ENCODE measurements at places on chromosomes 3 and 15. TPM values are rescaled to one million over a fixed set of nuclear protein-coding genes. Genes with fewer than 3 reads are reported as not detected.

IL17RD gene
- total RNA-seq: 16.8 TPM

DNA sequence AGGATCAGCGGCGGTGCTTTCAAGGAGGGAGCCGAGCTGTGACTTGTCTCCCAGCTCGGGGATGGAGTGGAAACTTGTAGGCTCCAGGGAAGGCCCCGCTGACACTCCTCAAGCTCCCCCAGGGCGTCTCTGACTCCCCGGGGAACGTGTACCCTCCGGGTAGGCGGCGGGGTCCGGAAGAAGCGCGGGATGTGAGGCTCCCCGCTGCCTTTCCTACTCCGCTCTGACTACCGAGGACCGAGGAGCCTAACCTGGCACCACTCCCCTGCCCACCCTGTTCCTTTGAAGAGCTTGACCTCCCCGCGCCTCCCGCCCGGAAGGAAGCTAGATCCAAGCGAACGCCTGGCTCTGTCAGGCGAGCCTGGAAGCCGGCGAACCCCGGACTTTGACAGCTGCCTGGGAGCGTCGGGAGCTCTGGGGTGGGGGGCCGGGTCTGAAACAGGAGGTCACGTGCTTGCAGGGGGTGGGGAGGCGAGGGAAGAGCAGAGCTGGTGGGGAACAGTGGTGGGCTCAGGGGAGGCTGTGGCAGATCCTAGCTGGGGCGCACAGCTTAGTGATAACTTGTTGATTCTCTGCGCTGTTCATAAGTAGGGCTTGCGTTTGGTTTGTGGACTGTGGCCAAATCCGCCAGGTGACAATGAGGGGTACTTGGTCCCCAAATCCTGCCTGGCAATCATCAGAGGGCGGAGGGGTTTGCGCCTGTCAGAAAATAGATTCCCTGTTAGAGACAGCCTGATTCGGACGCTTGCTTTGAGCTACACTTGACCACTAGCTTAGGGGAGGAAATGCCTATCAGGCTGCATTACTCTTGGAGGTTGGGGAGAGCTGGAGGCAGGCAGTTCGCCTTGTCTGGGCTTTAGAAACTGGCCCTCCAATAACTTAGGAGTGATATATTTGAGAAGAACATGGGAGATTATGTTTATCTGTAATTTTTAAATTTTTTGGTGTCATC lies 1.2 kb downstream of the CLSTN2 start:
- H3K27me3 ChIP-seq: peaks cover 14% of the 10 kb centered on the region
- peak; percentile 72 for DNase-seq
- peaks cover 24% of the 10 kb centered on the region for H3K4me1 ChIP-seq
- H3K27ac ChIP-seq: no peak overlapping the region
- H3K4me3 ChIP-seq: peak overlapping the region; percentile 51

DNA sequence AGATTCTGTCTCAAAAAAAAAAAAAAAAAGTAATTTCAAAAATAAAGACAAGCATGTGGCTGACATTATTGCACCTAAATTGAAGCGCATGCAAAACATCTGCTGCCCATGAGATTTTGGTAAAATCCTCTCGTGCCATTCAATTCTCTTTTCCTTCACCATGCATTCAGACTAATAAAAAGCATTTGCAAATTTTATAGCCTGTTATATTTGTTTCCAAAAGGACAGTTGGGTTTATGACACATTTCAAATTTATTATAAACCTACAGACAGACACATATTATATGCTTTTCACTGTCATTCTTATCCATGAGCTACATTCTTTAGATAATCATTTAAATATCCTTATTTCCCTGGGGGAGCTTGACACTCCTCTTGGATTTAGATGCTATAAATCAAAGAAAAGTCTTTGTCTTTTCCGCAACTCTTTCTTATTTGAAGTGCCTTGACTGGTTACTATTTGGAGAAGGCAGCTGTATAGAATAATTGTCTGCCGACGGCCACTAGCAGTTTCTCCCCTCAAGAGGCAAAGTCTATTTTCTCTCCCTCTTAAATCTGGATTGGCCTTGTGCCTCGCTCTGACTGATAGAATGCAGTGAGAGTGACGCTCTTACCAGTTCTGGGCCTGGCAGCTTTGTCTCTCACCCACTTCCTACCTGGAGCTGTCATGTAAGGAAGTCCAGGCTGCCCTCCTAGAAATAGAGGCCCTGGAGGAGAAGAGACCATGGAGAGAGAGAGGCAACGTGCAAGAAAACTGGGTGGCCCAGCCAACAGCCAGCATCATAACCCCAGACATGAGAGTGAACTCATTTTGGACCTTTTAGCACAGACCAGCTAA lies 6.8 kb upstream of the LRIG1 start:
- no peaks in the 10 kb centered on the region for H3K4me1 ChIP-seq
- no peaks in the 10 kb centered on the region for H3K36me3 ChIP-seq
- H3K4me3 ChIP-seq: no peak overlapping the region
- DNase-seq: no peak

SETMAR gene
- total RNA-seq: 15.3 TPM

DNA sequence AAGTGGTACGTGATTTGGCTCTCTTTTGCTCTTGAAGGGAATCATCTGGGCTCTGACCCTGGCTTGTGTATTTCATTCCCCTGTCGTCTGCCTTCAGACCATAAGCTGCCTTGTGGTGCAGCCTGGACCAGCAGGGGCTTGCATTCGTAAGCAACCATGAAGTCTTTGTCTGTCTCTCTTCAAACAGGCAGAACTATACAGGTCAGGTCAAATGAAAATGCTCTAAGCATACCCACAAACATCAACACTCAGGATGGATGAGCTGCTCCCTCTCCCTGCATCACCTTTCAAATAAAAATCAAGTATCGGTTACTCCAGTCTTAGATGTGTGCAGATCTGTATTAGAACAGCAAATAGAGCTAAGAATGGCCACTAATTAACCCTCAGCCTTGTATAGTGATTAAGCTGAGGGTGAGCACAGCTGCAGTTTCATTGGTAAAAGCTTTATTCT lies 268.6 kb upstream of the UBE2E1 start:
- no peaks in the 10 kb centered on the region for H3K36me3 ChIP-seq
- H3K27ac ChIP-seq: no peak overlapping the region
- DNase-seq: no peak
- H3K4me1 ChIP-seq: no peaks in the 10 kb centered on the region

DNA sequence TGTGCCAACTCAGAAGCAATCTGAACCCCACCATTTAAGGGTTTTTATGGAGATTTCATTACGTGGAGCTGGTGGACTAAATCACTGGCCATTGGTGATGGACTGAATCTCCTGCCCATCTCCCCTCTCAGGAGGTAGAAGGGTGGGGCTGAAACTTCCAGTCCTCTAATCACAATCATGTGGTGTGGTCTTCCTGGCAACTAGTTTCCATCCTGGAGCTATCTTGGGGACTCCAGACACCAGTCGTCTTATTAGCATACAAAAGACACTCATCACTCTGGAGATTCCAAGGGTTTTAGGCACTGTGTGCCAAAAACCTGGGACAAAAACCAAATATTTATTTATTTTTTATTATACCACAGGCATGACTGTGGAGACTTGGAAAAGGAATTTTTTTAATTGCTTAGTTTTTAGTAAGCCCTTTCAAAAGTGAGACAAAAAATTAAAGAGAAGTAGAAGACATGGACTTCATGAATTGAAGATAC lies 203.6 kb downstream of the WNT5A start:
- no peaks in the 10 kb centered on the region for H3K27me3 ChIP-seq
- no peak for DNase-seq
- H3K27ac ChIP-seq: no peak overlapping the region
- H3K36me3 ChIP-seq: no peaks in the 10 kb centered on the region
- no peaks in the 10 kb centered on the region for H3K4me1 ChIP-seq

GRCh38 chr15:67017311-67017710 lies 48.1 kb upstream of the SMAD3 start:
- H3K36me3 ChIP-seq: no peaks in the 10 kb centered on the region
- H3K4me1 ChIP-seq: no peaks in the 10 kb centered on the region
- H3K27me3 ChIP-seq: no peaks in the 10 kb centered on the region
- H3K4me3 ChIP-seq: no peak overlapping the region

CCDC39 gene
- 0.16 TPM for total RNA-seq

DNA sequence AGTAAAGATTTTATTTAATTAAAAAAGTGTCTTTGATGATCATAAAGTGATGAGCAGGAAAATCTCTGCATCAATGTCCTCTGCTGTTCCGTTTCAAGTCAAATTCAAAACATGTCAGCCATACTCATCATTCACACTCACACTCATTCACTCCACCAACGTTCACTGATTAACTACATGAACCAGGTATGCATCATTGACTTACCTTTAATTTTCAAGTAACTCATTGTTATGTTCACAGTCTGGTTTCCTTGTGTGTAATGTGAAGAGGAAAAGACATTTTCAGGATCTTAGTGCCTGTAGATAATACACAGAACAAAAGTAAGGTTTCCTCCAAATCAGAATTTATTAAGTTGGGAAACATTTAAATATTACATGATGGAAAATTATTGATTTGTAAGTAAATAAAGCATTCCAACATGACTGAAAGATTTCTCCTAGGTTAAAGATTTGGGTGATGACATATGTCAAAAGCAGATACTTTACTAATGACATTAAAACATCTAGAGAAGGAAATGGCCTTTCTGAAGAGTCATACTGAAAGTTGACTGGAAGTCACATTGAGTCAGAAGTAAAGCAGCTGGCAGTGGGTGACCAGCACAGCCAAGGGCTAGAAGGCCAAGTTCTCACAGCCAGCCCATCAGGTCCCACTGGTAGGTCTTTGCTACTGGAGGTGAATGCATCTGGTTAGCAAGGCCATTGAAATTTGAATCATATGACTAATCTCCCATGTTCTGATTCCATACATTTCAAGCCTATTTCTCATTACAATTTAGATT lies 251.9 kb downstream of the CDIN1 start:
- no peak for DNase-seq
- no peaks in the 10 kb centered on the region for H3K36me3 ChIP-seq
- H3K4me1 ChIP-seq: no peaks in the 10 kb centered on the region

DNA sequence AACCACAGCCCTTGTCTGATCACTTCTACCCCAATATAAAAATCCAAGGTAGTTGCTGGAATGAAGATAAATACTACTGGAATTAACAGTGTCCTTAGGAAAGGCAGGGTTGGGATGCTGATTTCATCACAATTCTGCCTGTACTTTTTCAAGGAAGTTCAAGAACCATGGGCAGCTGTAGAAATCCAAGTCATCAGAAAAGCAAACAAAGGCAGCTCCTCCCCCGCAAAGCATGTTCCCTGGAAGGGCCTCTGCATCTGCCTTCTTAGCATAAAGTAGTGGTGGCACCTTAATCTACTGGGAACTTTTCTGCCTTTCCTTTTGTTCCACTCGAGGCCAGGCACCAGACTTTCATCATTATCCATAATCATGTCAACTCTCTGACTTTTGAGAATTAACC lies 54.4 kb downstream of the ERC2 start:
- H3K27ac ChIP-seq: no peak overlapping the region
- no peak for DNase-seq
- H3K27me3 ChIP-seq: no peaks in the 10 kb centered on the region

MYZAP gene
- 55.1 TPM for total RNA-seq

GRCh38 chr3:165884518-165884917 lies 47.3 kb upstream of the BCHE start:
- no peaks in the 10 kb centered on the region for H3K36me3 ChIP-seq
- no peaks in the 10 kb centered on the region for H3K27me3 ChIP-seq
- no peak overlapping the region for H3K27ac ChIP-seq
- H3K4me1 ChIP-seq: no peaks in the 10 kb centered on the region

DNA sequence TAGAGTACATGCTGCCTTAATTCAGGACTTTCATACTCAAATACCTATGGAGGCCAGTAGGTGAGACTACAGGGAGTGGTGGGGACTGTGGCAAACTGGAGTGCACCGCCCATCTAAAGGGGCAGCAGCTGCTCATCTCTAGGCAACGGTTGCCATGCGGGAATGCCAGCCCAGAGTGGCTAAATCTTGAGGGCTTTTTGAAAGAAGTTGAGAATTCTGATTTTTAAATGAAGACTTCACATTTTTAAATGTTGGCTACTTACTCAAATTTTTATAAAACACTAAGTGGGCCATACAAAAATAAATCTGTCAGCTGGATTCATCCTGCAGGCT lies 90.8 kb upstream of the PRR23E start:
- no peak for DNase-seq
- no peaks in the 10 kb centered on the region for H3K36me3 ChIP-seq
- H3K27ac ChIP-seq: no peak overlapping the region
- H3K4me3 ChIP-seq: no peak overlapping the region
- H3K4me1 ChIP-seq: no peaks in the 10 kb centered on the region

- DNase-seq: no peak
- H3K4me1 ChIP-seq: no peaks in the 10 kb centered on the region
- H3K27ac ChIP-seq: no peak overlapping the region
- H3K27me3 ChIP-seq: no peaks in the 10 kb centered on the region
- H3K36me3 ChIP-seq: no peaks in the 10 kb centered on the region
Measured at GRCh38 chr15:35633677-35634076, 87.7 kb upstream of the DPH6 start.

DNA sequence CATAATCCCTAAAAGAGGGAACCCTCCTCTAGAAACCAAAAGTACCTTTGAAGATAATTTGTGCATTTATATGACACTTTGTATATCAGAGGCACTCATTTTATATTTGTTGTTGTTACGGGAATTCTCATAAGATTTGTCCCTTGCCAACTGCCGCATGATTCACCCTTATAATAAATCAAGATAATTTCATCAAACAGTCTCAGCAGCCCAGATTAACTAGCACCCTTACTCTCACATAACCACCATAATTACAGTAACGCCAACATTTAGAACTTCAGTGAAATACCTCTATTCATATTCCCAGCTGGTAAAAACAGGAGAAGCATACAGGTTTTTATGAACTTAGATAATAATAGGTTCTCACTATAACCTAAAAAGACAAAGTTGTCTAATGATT lies 271.9 kb downstream of the LRRC3B start:
- H3K27ac ChIP-seq: no peak overlapping the region
- DNase-seq: no peak
- H3K4me1 ChIP-seq: no peaks in the 10 kb centered on the region
- H3K27me3 ChIP-seq: no peaks in the 10 kb centered on the region
- H3K36me3 ChIP-seq: no peaks in the 10 kb centered on the region

GRCh38 chr15:82688691-82689090 lies 21.0 kb downstream of the AP3B2 start:
- no peaks in the 10 kb centered on the region for H3K4me1 ChIP-seq
- no peaks in the 10 kb centered on the region for H3K36me3 ChIP-seq
- no peak overlapping the region for H3K4me3 ChIP-seq
- no peaks in the 10 kb centered on the region for H3K27me3 ChIP-seq
- DNase-seq: peak; percentile 39
- H3K27ac ChIP-seq: no peak overlapping the region

- H3K4me3 ChIP-seq: peak overlapping the region; percentile 85
- peaks cover 24% of the 10 kb centered on the region for H3K4me1 ChIP-seq
- H3K27me3 ChIP-seq: no peaks in the 10 kb centered on the region
Measured at GRCh38 chr15:75348562-75349350, 1.9 kb downstream of the NEIL1 start.

SLC9C1 gene
- 0.41 TPM for total RNA-seq

CLDN16 gene
- total RNA-seq: not detected

TF gene
- total RNA-seq: 2.6 TPM

GRCh38 chr3:184160456-184160855 lies 5.3 kb downstream of the DVL3 start:
- H3K27ac ChIP-seq: peak overlapping the region; percentile 97
- no peak for DNase-seq
- no peaks in the 10 kb centered on the region for H3K27me3 ChIP-seq

SLC26A6 gene
- 17.2 TPM for total RNA-seq

GRCh38 chr3:38643090-38643489 lies 6.4 kb downstream of the SCN5A start:
- peaks cover 9% of the 10 kb centered on the region for H3K27me3 ChIP-seq
- H3K4me3 ChIP-seq: no peak overlapping the region
- peak; percentile 40 for DNase-seq
- no peak overlapping the region for H3K27ac ChIP-seq

GRCh38 chr15:52780172-52780980 lies 9.8 kb downstream of the ONECUT1 start:
- peak overlapping the region; percentile 0 for H3K4me3 ChIP-seq
- peaks cover 38% of the 10 kb centered on the region for H3K27me3 ChIP-seq
- H3K27ac ChIP-seq: no peak overlapping the region

GRCh38 chr3:147410526-147411237 lies 1.5 kb downstream of the ZIC1 start:
- DNase-seq: no peak
- no peak overlapping the region for H3K27ac ChIP-seq
- no peaks in the 10 kb centered on the region for H3K36me3 ChIP-seq
- peaks cover 78% of the 10 kb centered on the region for H3K27me3 ChIP-seq

Measured in sigmoid colon (tissue), 7 donors.